ENCODE measurements at places on chromosomes 11 and 22.

GRCh38 chr11:96279018-96279895 lies 63.7 kb downstream of the MAML2 start:
- no peak for DNase-seq

DNA sequence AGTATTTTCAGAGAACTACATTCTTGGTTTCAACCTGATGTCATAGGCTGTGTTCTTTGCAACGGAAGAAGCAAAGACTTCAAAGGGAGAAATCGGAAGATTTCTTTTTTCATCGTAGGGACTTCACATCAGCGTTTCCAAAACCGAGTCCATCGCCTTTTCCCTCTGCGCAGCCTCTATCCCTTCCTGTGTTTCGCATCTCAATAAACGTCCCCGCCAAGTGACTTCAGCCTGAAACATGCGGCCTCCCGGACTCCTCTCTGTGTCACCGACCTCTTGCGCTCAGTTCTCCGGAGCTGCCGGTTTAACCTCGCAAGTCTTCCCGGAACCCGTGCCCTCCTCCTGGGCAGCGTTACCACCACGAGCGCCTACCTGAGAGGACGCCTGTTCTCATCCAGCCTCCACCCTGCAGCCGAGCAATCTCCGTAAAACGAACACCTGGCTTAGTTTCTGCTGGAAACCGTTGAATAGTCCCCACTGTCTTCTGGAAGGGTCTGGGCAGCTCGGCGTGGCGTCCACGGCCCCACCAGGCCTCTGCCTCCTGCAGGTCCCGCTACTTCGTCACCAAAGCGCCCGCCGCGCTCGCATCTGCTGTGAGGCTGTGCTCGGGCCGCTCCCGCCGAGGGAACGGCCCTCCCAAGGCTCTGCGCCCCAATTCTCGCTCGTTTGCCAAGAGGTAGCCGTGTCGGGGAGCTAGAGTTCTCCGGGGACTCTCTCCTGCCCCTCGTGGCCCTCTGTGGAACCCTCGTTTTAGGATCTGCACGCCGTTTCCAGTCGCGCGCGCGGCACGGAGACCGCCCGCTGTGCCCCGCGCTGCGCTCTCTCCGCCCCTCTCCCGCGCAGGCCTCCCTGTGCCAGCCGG lies at the start of gene GLB1L3:
TSS of gene GLB1L3 (plus strand) at position 846 of the 862 bp plus-strand sequence. CDS start 362 bp downstream, outside the sequence.
- peak; percentile 57 for DNase-seq

DNA sequence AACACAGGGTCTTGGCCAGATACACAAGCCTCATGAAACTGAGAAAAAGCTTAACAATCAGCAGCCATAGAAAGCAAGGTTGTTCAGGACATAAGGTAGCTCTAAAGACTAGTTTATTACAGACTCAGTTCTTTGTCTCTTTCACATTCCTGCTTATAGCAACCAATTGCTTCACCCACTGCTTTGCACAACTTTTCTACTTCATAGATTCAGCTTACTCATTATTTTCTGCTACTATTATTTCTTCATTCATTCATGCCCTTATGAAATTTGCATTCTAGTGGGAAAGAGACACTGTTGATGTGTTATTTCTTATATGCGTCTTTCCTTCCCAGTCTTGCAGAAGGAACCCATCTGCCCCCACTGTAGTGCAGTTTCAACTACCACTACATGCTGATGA lies 4.7 kb downstream of the CCDC34 start:
- no peak for DNase-seq

- DNase-seq = no peak
Measured at GRCh38 chr22:31339148-31339832, 6.9 kb downstream of the PATZ1 start.

GRCh38 chr22:27004434-27004833 lies 347.0 kb downstream of the MIAT start:
- no peak for DNase-seq

DNA sequence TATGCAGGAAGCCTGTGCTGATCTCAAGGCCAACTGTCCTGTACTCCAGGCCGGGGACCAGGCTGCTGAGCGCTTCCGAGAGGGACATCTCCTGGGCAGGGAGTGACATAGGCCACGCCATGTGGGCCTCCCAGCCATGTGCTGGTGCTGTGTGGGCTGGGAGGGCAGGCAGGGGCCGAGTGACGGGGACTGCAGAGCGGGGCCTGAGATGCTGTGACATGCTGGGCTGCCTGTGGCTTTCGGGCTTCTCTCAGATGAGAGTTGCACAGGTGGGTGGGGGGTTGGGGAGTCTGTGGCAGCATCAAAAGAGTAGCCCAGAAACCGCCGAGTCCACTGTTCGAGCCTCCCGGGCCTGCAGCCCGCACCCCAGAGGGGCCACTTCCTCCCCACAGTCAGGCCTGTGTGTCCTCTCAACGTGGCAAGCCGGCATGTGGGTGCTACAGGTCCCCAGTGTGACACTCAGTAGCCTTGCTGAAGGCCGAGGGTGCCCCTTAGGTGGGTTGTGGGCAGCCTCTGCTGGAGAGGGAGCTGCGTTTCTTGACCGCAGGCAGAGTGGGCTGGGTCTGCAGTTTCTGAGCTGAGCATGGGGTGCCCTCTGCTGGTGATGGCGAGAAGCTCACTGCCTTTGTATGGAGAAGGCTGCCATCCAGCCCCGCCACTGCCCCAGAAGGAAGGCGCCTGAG lies 101.2 kb downstream of the BCR start:
- DNase-seq = peak; percentile 75

DNA sequence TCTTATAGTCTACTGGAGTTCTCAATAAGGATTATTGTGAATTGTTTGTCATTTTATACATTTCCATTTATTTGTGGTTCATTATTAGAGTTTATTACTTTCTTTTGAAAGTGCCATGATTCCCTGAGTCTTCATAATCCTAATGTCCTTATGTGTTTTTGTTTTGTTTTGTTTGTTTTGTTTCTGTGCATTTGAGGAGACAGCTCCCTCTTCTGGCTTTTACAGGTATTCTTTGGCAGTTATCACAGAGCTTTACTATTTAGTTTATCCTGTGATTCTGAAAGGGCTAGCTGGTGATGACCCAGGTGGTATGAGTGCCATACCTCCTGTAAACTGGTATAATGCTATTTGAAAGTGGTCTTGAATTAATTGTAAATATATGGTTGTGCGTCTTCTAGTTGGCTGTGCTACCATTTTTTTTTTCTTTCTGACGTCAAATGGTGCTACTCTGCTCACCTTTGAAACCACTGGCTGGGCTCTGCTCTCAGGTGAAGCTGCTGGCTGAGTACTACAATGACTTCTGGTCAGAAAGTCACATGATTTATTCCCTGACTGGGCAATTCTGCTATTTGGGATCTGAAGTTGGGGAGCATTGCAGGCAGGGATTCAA lies 751.2 kb downstream of the JRKL start:
- DNase-seq = no peak

- no peak for DNase-seq
Measured at GRCh38 chr22:44879301-44879680, 126.9 kb downstream of the ARHGAP8 start.

GRCh38 chr22:48223488-48224190 lies 1461.2 kb downstream of the TBC1D22A start:
- DNase-seq = no peak

DNA sequence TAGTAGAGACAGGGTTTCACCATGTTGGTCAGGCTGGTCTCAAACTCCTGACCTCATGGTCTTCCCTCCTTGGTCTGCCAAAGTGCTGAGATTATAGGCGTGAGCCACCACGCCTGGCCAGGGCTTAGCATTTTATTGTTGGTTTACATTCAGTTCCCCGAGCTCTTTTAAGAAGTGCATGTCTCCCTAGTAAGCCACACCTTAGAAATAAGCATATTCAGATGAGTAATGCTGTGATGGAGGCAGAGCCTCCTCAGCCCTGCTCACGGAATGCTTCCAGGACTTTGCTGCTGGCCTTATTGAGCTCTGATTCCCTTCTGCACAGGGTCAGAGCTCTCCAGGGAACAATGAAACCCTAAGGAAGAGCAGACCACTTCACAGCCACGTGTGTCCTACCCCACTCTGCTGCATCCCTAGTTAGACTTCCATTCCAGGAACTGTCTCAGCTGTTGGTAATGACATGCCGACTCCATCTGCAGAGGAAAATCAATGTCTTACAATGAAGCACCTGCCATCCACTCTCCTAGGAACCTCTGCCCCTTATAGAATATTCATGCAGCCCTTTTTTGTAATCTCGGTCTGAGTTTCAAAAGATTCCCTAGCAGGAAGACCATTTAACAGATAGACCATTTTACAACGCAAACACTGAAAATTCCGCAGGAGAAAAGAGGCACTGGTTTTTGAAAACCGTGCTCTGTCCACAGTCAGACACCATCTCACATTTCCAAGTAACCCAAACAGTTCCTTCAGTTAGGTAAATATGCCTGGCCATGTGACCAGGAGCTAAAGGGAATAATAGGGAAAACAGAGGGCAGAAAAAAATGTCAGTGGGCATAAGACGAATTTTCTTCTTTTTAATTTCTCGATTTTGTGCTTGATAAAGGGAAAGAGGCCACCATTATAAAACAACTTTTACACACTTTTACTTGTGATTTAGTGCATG lies 1.7 kb upstream of the JAM3 start:
- no peak for DNase-seq

DNA sequence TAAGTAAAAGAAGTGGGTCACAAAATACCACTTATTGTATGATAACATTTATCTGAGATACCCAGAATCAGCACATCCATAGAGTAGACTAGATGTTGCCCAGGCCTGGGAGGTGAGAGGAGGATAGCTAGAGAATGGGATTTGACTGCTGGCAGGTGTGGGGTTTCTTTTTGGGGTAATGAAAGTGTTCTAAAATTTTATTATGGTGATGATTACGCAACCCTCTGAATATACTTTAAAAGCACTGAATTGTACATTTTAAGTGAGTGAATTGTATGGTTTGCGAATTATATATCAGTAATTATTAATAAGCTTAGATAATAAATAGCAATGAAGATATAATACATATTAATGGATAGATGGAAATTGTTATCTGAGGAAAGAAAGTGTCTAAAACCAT lies 35.7 kb upstream of the ACAT1 start:
- no peak for DNase-seq

- DNase-seq = no peak
Measured at GRCh38 chr11:63813563-63814382, 517 bp downstream of the SPINDOC start.

DNA sequence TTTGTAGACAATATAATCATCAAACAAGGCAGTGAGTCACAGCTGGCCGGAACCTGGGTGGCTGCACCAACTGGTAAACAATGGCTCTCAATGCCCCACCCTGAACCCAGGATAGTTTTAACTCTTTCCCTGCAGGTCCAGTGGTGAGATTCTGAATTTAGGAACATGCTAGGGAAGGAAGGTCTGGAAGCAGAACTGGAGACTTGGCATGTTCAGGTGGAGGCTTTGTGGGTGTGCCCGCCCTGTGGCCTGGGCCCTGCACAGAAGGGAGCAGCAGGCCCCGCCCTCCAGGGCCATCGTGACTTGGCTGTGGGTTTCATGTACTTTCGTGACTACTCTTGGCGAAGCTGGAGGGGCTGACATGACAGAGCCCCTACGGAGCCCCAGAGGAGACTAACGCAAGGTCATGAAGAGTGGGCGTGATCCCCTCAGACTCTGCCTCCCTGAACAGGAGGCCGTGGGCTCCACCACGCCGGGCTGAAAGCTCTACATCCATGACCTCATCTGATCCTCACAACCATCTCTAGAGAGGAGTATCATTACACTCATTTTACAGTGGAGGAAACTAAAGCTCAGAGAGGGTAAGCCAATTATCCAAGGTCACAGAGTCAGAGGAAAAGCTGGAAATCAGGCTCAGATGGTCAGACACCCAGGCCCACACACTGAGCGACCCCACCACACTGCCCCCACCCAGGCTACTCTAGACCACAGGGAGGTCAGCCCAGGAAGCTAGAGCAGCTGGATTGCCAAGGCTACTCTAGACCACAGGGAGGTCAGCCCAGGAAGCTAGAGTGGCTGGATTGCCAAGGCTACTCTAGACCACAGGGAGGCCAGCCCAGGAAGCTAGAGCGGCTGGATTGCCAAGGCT lies 27.3 kb downstream of the MAFF start:
- DNase-seq = no peak

- DNase-seq = no peak
Measured at GRCh38 chr11:88779577-88779976, 286.2 kb downstream of the GRM5 start.

GRCh38 chr22:39129081-39129480 lies 23.4 kb downstream of the CBX7 start:
- no peak for DNase-seq

GRCh38 chr22:33883961-33884808 lies 36.1 kb downstream of the LARGE1 start:
- no peak for DNase-seq

DNA sequence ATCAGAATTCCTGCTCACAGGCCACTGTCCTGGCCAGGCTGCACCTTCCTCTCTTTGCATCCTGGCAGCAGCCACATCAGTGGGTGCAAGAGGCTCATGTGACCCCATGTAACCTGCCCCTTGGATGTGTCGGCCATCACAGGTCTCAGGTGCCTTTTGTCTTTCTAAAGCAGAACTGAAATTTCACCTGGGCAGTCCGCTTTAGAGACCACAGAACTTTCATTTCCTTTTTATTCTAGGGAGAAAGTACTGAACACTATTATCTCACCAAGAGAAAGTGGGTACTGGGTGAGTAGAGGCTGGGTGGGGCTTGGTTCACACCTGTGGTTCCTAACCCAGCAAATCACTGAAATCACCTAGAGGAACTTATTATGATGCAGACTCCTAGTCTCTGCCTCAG lies 51.7 kb upstream of the NUP160 start:
- DNase-seq = no peak

DNA sequence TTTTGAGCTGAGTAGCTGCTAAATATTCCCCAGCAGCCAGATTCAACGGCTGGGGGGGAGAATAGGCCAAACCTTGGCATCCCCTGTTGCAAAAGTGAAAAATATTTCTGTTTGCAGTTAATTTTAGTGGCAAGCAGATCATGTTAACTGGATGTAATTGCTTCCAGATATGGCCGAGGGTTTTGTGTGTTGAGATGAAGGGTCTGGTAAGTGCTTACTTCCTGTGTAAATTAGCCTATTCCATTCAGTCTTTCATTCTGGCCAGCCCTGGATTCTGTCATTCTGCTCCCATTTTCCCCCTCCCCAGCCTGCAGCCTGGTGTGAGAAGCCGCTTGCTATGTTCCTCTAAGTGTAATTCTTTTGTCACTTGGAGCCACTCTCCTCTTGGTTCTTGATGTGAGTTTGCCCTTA lies 17.4 kb downstream of the ZBTB16 start:
- no peak for DNase-seq

GRCh38 chr11:69032833-69033232 lies 15.9 kb upstream of the TPCN2 start:
- DNase-seq = no peak

GRCh38 chr11:126265811-126266210 lies 2.9 kb downstream of the SRPRA start:
- DNase-seq = no peak
